Right renal cortex interstitium (tissue), 3 donors: ENCODE measurements at places on chromosomes 16 and 17. TPM values are rescaled to one million over a fixed set of nuclear protein-coding genes. Genes with fewer than 3 reads are reported as not detected.

OSGIN1 gene
- 0.47 TPM for polyA plus RNA-seq

- no peak for DNase-seq
Observed at GRCh38 chr16:616733-617586, 13.8 kb upstream of the WFIKKN1 start.

GRCh38 chr17:57442914-57443571 is 186.7 kb downstream of the MSI2 start:
- no peak for DNase-seq

DNA sequence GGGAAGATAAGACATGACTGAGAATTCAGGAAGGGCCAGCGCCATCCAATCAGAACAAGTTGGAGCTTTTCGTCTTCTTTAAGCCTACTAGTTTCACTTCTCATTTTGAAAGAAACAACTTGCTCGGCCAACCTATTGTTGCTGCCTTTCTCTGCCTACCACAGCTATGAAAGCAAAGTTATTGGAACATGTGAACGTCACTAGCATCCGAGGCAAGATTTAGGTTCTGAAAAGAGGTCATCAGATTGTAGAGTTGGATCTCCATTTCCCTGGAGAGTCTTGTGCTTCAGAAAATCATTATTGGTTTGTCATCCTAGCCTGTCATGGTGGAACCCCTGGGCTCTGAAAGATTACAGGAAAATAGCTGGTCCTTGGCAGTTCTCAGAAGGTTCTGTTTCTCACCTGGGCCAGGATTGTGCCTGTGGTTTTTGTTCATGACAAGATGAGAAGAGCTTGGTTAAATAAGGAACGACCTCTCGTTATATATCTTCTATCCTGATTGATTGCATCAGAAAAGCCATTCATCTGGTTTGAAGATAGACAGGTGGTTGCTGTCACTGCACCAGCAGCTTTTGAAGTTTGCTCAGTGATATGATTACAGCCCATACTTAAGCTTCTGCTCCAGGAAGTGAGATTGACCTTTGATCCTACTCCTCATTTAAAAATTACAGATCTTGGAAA is 25.3 kb downstream of the CDH13 start:
- no peak for DNase-seq

DNA sequence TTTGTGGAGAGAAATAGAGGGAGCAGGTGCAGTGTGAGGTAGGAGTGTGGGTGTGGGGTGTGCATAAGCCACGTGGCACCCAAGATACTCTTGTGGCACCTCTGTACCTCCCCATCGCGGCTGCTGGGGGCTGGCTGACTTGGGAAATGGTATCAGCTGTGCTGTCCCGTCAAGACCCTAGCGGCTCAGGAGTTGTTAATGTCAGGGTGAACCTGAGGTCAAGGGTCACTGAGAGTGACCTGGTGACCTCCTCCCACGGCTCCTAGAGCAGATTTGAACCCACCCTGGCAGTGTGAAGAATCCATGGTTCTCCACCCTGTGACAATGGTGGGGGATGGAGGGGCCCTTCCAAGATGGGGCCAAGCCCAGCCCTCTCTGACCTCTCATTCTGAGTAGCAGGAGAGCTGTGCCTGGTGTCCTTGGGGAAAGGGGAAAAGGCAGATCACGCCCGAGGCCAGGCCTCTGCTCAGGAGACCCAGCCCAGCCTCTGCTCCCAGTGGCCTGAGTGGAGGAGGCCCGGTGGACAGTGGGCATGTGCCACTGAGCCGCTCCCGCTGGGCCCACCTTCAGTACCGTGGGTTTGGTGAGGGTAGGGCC is 3.0 kb upstream of the WFIKKN2 start:
- no peak for DNase-seq
